ENCODE measurements at places on chromosomes 1 and 21. TPM values are rescaled to one million over a fixed set of nuclear protein-coding genes. Genes with fewer than 3 reads are reported as not detected.

GRCh38 chr1:205774198-205775014 is 876 bp downstream of the RAB29 start:
- peak; percentile 49 for DNase-seq

DNA sequence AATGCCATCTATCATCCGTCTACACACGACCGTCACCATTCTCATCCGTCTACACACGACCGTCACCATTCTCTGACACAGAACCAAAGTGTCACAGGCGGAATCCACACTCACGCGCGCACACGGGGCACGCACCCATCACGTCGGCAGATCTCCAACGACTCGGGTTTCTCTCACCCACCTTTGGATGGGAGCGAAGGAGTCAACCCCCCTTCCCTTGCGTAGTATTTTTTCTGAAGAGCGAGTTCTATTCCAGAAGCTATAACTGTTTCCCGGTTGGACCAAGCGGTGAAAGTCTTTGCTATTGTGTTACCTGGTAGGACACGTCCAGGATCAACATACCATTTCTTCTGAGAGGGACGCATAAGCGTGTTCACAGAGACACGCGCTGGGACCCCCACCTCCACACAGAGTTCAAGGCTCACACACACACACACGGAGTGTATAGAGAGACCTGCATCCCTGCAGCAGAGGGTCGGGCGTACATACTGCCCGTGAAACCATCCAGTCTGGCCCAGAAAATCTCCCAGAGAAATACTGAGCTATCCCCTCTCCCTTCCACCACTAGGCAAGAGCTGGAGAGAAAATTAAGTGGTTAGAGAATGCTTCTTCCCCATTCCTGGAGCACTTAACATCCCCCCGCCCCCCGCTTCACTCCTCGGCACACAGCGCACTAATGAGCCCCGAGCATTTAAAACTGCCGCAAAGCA is 741 bp downstream of the DUSP10 start:
- peak; percentile 31 for DNase-seq

The KMO gene
- total RNA-seq = not detected

The KAZN gene
- total RNA-seq = 0.21 TPM

The FAM167B gene
- 0.58 TPM for total RNA-seq

The SYT11 gene
- 14.2 TPM for total RNA-seq
